ENCODE measurements at places on chromosomes 3 and 15. TPM values are rescaled to one million over a fixed set of nuclear protein-coding genes. Genes with fewer than 3 reads are reported as not detected.

DNA sequence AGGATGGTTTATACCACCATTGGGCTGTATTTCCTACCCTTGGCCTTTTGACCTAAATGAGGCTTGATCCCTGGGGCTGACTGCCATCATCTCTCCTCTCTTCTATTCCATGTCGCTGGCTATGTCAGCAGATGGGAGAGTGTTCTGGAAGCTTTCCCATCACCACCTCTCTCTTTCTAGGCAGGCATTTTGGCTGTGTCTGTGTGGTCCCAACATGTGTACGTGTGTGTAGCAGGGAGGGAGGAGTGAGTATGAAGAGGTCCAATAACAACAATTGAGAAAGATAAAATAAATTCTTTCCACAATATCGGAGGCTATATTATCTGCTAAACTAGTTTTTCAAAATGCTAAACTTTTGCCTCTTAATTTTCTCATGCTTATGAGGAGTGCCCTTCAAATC lies 34.1 kb downstream of the CGNL1 start:
- H3K27ac ChIP-seq = no peak overlapping the region
- H3K27me3 ChIP-seq = no peaks in the 10 kb centered on the region
- no peaks in the 10 kb centered on the region for H3K36me3 ChIP-seq
- no peak for DNase-seq

- no peak overlapping the region for H3K4me3 ChIP-seq
- H3K27ac ChIP-seq = no peak overlapping the region
- DNase-seq = no peak
- H3K27me3 ChIP-seq = peaks cover 12% of the 10 kb centered on the region
- H3K4me1 ChIP-seq = peaks cover 8% of the 10 kb centered on the region
These were observed 520.4 kb downstream of the FOXP1 start for GRCh38 chr3:71062952-71063772.

DNA sequence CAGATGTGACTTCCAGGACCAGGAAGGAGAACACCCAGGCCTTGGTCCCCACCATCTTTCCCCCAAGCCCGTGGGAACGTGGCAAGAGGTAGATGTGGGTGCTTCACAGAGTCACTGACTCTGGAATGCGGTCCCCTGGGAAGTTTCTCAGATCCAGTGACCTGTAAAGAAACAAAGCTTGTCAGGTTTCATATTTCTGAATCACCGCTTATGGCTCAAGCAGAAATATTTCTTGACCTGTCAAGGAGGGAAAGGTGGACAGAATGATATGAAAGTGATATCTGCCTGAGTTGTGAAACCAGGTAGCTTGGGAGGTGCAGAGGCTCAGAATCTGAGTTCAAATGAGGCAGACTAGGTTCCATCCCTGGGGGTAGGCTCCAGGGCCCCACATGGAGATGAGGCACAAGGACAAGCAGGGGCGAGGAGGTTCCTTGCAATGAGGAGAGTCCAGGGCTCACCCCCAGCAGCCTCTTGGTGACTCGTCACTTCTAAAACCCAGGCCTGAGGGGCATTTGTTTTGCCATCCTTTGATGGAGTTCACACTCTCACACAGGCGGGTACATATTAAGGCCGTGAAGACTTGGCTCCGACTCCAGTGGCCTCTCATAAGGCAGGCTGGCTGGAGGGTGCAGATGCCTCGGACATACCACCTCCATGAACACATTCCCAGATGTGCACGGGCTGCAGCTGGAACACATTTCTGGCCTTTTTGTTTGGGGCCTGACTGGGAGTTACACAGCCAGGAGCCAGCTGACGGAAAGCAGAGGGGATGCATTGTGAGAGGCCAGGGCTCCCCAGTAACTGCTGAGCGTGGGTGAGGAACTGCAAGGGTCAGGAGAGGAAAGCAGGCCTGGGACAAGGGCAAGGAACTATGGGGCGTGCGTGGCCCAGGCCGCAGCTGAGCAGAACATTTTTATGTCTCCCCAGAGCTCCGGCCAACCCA lies 1.3 kb downstream of the CILP start:
- no peak overlapping the region for H3K4me3 ChIP-seq
- no peaks in the 10 kb centered on the region for H3K27me3 ChIP-seq
- DNase-seq = no peak
- no peaks in the 10 kb centered on the region for H3K36me3 ChIP-seq
- H3K4me1 ChIP-seq = no peaks in the 10 kb centered on the region

DNA sequence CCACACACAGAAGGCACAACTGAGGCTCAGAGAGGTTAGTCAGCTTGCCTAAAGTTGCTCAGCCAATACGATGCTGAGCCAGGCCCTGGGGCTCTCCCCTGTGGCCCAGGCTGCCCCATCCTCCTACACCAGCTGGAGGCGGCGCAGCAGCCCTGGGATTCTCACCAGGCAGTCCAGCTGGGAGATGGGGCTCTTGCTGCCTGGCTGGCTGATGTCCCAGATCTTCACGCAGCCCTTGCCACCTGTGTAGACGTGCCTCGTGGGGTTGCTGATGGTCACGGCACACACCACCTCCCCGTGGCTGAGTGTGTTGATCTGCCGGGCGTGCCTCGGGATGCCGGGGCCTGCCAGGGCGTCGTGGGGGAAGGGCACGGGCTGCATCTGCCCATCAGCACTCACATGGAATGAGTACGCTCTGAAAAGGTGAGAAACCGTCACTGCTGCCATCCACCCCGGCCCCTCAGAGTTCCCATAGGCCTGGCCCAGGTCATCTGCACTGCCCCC lies 42.8 kb downstream of the TLE3 start:
- no peaks in the 10 kb centered on the region for H3K27me3 ChIP-seq
- DNase-seq = no peak
- H3K27ac ChIP-seq = no peak overlapping the region
- H3K4me1 ChIP-seq = no peaks in the 10 kb centered on the region

Gene WDR93
- not detected for total RNA-seq

Gene CLDN18
- 0.26 TPM for total RNA-seq

Gene ITIH4
- 3.9 TPM for total RNA-seq

GRCh38 chr15:95470997-95471689 lies 859.4 kb upstream of the NR2F2 start:
- no peaks in the 10 kb centered on the region for H3K36me3 ChIP-seq
- no peak for DNase-seq
- H3K4me3 ChIP-seq = no peak overlapping the region
- H3K4me1 ChIP-seq = no peaks in the 10 kb centered on the region
- H3K27me3 ChIP-seq = no peaks in the 10 kb centered on the region

Gene DZIP1L
- not detected for total RNA-seq

Gene CYP11A1
- 0.29 TPM for total RNA-seq

Gene NDN
- 0.13 TPM for total RNA-seq

DNA sequence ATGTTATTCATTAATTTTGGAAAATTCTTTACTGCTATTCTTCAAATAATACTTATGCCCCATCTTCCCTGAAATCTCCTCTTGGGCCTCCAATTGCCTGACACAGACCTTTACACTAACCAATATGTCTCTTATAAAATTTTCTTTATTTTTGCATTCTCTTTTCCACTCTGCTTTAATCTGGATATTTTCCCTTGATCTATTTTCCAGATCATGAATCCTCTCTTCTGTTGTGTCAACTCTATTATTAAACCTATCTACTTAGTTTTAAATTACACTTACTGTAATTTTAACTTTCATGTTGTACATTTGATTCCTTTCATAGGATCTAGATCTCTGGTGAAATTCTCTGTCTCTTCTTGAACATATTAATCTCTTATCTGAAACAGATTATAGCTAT lies 278.7 kb downstream of the FHIT start:
- no peak for DNase-seq
- H3K27me3 ChIP-seq = no peaks in the 10 kb centered on the region
- H3K4me1 ChIP-seq = no peaks in the 10 kb centered on the region
- H3K4me3 ChIP-seq = no peak overlapping the region
- no peak overlapping the region for H3K27ac ChIP-seq

DNA sequence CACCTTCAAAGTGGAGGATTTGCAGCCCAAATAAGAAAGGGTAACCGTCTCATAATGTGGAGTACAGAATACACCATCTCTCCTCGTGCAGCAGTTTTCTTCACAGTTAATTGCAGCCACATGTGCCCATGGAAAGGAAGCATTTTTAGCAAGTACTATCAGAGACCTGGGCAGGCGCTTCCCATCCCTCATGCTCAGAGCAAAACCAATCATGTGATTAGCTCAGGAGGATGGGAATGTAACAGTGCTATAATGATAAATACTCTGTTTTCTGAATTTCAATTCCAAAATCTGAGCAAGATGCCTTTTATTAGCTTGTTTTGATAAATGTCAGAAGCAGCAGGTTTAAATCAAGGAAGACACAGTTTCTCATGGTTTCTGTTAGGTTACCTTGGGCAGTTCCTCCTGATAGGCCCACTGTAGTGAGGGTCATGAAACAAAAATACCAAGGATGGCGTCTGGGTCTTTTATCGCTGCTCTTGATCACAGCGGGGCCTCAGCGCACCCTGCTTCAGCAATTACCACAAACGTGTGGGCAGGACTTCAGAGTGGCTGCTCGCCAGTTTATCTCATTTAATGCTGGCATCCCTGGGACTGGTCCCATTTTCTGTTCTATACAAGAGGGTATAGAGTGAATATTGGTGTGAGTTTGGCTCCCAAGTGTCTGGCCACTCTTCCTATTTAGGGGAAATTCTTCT lies 92.6 kb upstream of the VGLL4 start:
- H3K4me1 ChIP-seq = no peaks in the 10 kb centered on the region
- no peaks in the 10 kb centered on the region for H3K27me3 ChIP-seq
- DNase-seq = no peak
- H3K4me3 ChIP-seq = no peak overlapping the region
- H3K36me3 ChIP-seq = no peaks in the 10 kb centered on the region

- H3K4me3 ChIP-seq = no peak overlapping the region
- no peaks in the 10 kb centered on the region for H3K27me3 ChIP-seq
- no peaks in the 10 kb centered on the region for H3K36me3 ChIP-seq
- peaks cover 8% of the 10 kb centered on the region for H3K4me1 ChIP-seq
These were observed 46.3 kb upstream of the RBP1 start for GRCh38 chr3:139585820-139586219.

DNA sequence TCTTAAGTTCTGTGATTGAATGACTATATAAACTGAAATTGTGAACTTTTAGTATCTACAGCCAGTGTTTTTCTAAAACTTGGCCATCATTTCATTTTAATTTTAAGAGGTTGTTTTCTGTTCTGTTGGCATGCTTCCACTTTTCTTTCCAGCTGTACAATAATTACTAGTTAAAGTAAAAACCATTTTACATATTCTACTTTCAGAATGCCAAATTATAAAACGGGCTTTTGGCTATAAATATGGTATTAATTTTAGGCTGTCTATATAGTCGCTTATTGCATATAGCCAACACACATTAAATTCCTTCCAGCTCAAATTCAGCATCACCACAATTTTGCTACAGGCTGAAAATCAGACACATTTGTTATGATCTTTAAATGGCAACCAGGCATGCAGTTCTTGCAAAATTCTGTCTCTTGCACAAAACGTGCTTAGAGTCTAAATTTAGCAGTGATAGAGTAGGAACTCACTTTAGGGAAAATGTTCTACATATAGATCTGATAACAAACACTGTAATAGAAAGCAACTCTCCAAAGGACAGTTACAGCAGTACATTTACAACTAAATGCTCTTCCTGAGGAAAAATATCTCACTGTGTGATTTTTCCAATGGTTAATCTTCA lies 81.1 kb downstream of the BTD start:
- H3K4me3 ChIP-seq = no peak overlapping the region
- peaks cover 19% of the 10 kb centered on the region for H3K36me3 ChIP-seq
- H3K4me1 ChIP-seq = no peaks in the 10 kb centered on the region
- H3K27me3 ChIP-seq = no peaks in the 10 kb centered on the region
- no peak overlapping the region for H3K27ac ChIP-seq
- no peak for DNase-seq

Gene CHCHD6
- total RNA-seq = 11.9 TPM

DNA sequence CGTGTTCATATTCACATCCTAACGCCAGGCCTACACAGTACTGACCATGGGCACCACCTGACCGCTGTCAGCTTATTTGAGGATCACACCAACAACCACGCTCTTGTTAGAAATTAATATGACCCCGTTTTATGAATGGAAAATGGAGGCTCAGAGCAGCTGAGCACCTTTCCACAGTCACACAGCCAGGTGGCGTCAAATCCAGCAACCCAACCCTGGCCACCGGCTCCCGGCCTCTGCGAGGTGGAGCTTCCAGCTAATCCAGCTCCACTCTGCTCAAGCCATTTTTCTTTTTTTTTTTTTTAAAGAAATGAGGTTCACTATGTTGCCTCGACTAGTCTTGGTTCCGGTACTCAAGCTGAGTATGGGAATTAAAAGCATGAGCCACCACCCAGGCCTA lies 41.3 kb downstream of the RPN1 start:
- DNase-seq = no peak
- H3K27ac ChIP-seq = no peak overlapping the region
- no peaks in the 10 kb centered on the region for H3K27me3 ChIP-seq
- no peak overlapping the region for H3K4me3 ChIP-seq
- no peaks in the 10 kb centered on the region for H3K36me3 ChIP-seq

DNA sequence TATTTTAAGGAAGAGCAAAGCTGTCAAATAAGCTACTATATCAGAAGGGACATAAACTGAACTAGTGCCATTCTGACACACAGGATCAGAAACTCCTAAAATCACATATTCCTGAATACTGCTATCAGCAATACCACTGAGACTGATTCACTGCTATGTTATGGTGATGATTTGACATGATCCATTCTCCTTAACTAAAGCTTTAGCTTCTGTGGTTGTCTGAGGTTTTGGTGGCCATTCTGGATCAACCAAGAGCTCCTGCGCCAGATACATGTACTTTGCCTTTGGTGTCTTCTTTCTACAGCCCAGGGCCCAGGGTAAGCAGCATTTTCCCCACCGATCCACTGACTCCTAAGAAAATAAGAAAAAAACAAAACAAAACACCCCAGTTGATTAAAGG lies 6.7 kb upstream of the GP5 start:
- no peaks in the 10 kb centered on the region for H3K4me1 ChIP-seq
- no peak for DNase-seq
- H3K27me3 ChIP-seq = no peaks in the 10 kb centered on the region
- H3K36me3 ChIP-seq = peaks cover 10% of the 10 kb centered on the region

GRCh38 chr3:137163241-137163871 lies 205.6 kb downstream of the IL20RB start:
- H3K27ac ChIP-seq = peak overlapping the region; percentile 40
- DNase-seq = no peak
- H3K36me3 ChIP-seq = no peaks in the 10 kb centered on the region

Gene CD86
- 41.9 TPM for total RNA-seq

GRCh38 chr3:151165226-151165625 lies 37.8 kb downstream of the GPR171 start:
- no peak overlapping the region for H3K4me3 ChIP-seq
- H3K27me3 ChIP-seq = no peaks in the 10 kb centered on the region
- peaks cover 7% of the 10 kb centered on the region for H3K4me1 ChIP-seq
- H3K27ac ChIP-seq = no peak overlapping the region
- H3K36me3 ChIP-seq = no peaks in the 10 kb centered on the region

DNA sequence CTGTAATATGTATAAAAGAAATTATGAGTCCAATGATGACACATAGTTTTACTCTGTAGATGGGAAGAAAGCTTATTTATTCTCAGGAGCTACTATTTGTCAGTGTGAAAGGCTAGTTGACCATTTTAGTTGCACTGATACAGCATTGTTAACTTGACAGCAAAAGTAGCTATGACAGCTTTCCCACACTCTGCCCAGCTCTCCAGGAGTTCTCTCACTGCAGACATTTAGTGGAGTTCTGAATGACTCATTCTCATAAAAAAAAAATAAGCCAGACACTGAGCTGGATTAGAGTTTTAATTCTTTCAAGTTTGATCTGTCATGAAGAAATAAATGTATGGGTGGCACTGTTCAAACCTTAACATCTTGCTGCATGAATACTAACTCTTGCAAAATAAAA lies 77.2 kb upstream of the CFAP20DC start:
- no peaks in the 10 kb centered on the region for H3K27me3 ChIP-seq
- DNase-seq = no peak
- H3K36me3 ChIP-seq = no peaks in the 10 kb centered on the region
- H3K27ac ChIP-seq = no peak overlapping the region
- H3K4me1 ChIP-seq = no peaks in the 10 kb centered on the region
- no peak overlapping the region for H3K4me3 ChIP-seq
